Caco-2 (cell line): ENCODE measurements at places on chromosomes 2 and 18.

- DNase-seq = no peak
Observed at GRCh38 chr2:144390424-144391020, 129.4 kb downstream of the ZEB2 start.

DNA sequence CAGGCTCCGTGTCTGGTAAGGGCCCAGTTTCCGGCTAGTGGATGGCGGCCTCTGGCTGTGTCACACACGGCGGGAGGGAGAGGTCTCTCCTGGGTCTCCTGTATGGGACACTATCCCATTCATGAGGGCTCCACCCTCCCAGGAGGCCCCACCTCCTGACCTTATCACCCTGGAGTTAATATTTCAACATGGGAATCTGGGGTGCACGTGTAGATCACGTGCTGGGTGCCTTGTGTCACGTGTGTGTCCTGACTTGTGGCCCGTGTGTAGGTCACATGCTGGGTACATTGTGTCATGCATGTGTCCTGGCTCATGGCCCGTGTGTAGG is 9.9 kb downstream of the NEU4 start:
- DNase-seq = no peak

DNA sequence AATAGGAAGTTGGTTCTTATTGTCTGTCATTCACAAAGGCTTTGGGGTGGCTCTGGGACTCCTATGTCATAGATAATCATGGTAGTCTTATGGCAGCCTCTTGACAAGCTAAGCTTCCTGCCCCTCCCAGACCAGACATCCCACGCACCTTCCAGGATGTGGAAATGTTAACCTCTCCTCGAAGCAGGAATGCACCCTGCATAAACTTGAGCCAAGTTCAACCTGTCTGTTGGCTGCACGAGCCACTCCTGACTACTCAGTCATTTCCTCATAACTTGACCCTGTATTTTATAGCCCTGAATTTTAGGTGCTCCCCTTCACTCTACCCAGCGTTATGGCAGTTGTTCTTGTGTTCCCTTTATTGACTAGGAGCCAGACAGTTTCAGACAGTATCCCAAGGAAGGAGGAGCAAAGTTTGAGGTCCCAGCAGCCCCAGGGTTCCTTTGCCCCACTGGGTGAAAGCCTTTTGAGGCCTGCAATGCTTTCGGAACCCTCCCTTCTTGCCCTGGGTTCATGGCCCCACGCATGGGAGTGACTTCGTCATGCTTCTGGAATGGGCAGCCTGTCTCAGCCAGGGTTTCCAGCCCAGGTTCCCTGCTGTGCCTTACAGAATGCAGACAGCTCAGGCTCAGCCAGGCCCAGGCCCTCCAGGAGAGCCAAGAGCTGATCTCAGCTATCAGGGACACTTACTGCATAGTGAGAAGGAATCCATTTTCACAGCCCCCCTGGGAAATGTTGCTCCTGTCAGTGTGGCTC is 15.6 kb upstream of the INO80C start:
- DNase-seq = no peak

DNA sequence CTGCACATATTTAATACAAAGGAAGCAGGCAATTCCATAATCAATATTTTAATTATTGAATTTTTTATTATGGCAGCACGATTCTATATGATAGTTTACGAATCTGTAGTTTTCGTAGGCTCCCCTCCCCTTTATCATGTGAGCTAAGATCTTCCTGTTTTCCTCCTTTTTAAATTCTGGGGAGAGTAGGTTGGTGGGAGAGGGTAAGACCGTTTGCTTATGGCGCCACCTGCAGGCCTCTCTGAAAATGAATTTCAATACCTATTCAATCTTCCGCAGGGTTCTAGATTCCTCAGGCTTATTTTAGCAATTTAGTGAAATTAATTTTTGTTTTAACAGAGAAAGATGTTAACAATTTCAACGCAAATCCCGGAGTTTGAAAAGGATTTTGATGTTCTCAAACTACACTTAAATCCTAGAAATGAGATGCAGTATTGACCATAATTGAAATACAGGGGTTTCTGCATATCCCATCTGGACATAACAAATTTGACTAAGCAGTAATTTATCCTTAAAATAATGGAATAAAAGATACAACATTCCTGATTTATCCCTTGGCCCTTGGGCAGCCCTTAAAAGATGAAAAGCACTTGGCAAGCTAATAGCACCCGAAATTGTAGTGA is 12.8 kb upstream of the GBX2 start:
- DNase-seq = peak; percentile 61

DNA sequence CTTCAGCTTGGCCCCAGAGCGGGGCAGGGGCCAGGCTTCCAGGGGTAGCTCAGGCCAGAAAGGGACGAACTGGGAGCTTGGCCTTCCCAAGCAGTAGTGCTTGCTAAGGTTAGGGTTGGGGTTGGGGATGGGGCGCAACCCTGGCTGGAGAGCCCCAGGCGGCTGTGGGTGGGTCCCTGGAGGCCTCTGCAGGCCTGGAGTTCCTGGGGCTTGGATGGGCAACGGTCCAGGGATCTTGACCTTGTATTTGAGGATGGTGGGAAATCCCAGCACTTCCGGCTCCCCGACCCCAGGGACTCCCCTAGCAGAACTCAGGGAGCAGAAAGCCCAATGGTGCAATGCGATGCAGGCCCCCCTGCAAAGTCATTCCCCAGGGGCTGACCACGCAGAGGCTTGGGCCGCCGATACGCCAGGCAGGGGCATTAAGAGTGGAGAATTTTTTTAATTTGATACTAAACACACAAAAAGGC is 12.6 kb upstream of the MLPH start:
- no peak for DNase-seq

- no peak for DNase-seq
Observed at GRCh38 chr2:46381263-46381849, 84.1 kb downstream of the EPAS1 start.

DNA sequence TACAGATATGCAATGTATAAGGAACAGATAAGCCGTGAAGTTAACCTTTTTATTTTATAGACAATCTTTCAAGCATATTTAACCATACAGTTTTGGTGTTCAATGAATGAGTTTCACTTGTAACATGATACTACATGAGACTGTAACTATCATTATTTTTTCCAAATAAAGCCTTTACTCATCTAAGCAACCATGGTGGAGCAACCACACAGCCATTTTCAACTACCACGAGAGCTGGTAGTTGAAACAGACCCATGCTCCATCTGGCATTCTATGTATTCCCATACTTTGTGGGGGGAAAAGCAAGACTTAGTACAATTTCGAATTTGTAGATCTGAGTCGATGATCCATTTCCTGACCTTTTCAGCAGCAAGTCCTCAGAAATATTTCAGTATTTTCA is 159.3 kb upstream of the RND3 start:
- no peak for DNase-seq

DNA sequence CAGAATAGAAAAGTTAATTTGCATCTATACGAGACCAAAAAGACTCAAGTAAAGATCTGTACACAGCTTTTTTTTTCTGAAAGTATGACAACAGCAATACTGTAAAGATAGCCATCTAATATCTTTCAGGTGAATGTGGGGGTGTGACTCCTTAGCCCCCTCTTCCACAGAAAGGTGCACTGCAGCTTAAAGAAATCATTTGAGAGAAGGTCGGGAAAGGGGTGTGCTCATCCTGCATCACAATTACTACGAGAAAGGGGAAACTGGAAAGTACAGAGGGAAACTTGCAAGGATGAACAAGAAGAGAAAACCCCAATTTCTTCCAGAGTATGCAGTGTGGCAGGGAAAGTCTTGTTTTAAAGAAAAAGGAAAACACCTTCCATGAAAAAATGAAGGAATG is 255.6 kb downstream of the CCDC178 start:
- no peak for DNase-seq

GRCh38 chr2:239466061-239466754 is 65.4 kb upstream of the HDAC4 start:
- no peak for DNase-seq

DNA sequence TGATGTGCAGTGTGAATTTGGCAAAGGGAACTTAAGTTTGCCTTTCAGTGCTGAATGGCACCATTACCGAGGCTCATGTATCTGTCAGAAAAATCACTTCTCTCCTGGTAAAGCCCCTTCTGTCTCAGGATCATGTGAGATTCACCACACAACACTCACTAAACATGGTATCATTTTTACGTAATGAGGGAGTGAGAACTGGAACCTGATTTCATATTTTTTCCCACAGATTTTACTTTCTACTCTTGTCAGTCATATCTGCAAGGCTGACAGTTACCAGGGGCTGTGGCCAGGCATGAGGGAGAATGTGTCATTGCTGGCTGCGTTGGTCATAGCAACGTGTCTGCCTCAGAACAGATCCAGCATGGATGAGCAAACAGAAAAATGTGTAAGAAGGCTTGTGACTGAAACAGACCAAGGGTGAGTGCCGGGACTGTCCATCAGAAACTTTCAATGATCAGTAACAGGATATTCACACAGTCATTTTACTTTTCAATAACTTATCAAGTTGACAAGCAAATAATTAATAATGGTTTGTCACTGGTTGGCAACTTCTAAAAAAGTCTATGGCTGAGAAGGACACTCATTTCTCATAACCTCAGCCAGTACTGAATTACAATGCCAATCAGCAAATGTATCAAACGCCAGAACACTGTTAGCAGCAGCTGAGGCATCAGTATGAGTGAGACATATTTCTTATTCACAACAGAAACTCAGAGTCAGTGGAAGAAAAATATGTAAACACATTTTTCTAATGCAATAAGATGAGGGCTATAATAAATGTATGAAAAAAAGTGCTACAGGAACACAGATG is 100.5 kb downstream of the CDC42EP3 start:
- DNase-seq = no peak

- DNase-seq = no peak
Observed at GRCh38 chr2:10166676-10167292, 44.2 kb downstream of the RRM2 start.
